ENCODE measurements at places on chromosomes 16 and 17.
A peak's percentile ranks its signal among the peaks of the same experiment; 100 is the strongest.

- no peak for DNase-seq
Observed at GRCh38 chr17:57675427-57676387, 69.4 kb downstream of the CCDC182 start.

GRCh38 chr17:77958716-77959125, 218 bp downstream of the TNRC6C start:
- no peak for DNase-seq

- no peak for DNase-seq
Observed at GRCh38 chr17:77325577-77326075, 184.9 kb downstream of the SEC14L1 start.

GRCh38 chr17:2064980-2065785, 10.3 kb downstream of the HIC1 start:
- peak; percentile 39 for DNase-seq

DNA sequence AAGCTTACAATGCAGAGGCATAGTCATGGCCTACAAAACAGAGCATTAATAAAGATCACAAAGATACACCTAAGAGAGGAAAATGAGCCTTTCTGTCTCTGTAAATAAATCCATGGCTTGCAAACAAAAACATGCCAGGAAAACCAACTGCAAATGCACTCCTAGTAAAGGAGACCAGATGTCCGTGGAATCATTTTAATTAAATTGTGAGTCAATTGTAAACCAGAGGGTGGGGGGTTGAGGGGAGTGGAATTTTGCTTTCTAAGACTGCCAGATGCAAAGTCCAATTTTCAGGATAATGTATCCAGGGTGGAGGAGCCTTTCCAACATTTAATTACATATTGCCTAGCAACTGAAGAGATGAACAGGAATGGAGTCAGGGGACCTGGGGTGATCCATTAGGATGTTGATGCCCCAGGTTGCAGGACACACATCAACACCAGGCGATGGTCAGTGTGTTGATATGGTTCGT, 390.3 kb upstream of the CCL2 start:
- no peak for DNase-seq

DNA sequence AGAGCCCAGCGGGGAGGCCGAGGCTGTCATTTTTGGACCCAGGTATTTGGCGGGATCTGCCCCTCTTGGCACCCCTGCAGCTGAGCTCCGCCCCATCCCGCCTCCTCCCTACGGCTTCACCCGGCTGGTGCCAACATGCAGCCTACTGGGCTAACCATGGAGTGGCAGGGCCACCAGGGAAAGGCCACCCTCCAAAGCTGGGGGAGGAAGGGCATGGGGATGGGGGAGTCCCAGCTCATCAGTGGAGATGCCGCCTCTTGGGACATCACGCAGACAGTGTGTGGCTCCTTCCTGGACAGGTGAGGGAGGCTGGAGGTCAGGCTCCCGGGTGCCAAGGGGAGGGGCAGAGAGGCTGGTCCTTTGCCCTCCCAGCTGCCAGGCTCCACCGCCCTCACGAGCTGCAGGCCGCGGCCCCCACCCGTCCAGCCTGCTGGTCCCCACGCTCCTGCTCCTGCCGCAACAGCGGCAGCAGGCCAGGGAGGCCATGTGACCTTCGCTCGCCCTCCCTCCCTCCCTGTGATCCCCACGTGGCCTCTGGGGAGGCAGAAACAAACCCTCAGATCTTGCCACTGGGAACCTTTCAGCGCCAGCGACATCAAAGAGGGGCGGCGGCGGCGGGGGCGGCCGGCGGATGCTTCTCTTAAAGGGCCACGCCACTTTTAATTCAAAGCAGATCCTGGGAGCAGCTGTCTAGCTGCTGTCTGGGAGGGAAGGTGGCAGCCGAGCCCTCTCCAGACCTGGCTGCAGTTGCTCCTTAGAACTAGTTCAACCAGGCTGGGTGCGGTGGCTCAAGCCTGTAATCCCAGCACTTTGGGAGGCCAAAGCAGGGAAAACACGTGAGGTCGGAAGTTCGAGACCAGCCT, 6.8 kb upstream of the NOTUM start:
- DNase-seq: peak; percentile 86

DNA sequence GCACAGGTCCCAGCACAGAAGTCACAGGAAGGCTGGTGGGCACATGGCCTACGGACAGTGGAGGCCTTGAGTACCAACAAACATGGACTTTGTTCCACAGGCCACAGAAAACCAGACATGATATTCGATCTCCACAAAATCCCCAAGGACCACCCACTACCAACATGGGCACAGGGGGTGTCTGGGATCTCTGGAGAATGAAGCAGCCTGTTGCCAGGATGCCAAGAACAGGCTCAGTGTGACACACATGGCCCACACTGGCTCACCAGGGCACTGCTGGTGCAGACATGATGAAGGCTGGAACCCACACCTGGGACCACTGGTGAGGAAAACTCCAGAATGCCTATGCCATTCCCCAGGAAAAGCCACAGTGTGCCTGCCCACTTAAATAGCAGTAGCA, 120.2 kb downstream of the C16orf78 start:
- no peak for DNase-seq

- DNase-seq: no peak
Observed at GRCh38 chr17:77377710-77378235, 237.0 kb downstream of the SEC14L1 start.

DNA sequence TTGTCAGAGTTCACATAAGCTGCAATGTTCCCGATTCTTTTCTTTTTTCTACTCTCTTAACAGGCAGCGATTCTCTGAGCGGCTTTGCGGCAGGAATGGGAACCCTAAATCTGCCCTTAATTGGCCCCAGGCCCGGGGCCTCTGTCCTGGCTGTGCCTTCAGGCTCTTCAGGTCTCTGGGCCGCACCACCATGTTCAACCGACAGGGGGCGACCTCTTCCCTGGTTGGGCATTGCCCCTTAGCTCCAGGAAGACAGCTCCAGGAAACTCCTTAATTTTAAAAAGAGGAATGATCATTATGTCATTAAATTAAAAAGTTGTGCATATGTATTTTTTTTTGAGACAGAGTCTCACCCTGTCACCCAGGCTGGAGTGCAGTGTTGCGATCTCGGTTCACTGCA, 20.3 kb downstream of the CACNG5 start:
- DNase-seq: no peak

GRCh38 chr17:223723-224471, 42.4 kb upstream of the DOC2B start:
- no peak for DNase-seq

DNA sequence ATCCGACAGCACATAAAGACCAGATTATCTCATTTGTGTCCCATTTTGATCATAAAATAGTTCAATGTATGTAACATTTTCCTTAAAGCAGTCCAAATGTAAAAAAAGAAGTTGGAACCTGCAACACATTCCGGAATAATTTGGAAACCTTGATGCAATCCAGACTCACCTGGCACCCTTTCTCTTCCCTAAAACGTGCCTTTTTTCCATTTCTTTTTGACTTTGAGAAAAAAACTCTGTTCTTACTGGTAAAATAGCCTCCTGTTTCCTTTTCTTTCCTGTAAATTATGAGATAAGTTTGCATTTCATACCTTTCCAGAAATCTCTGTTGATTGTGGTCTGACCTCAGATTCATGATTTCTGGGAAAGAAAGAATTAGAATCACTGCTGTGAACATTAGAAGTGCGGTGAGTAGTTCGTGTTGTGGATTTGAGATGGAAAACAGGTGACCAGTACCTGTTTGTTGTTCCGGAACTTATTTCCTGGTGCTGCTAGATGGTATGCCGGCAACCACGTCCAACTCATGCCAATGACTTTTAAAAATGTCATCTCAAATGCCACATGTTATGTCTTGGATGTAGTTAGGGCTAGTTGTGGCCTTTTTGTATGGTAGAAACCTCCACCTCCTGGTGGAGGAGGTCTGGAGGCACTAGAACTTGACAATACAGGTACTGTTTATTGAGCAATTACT, 108.1 kb downstream of the SOCS1 start:
- no peak for DNase-seq

- no peak for DNase-seq
Observed at GRCh38 chr16:66380421-66380820, 13.9 kb downstream of the CDH5 start.

DNA sequence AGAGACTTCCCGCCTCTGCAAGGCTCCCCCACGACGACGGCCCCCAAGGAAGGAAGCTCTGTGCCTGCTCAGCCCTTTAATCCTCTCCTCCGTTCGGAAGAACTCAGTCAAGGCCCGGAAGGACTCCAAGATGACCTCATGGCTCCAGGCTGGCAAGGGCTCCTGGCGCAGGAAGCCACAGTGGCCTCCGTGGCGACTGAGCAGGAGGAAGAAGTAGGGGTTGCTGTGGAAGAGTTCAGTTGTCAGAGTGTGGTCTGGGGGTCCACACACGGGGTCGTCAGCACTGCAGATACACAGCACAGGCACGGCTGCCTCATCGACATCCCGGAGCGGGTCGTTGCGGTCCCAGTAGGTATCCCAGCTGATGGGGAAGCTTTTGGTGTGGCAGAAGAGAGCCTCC, 4.2 kb downstream of the ABHD15 start:
- no peak for DNase-seq

- DNase-seq: no peak
Observed at GRCh38 chr16:19136549-19137196, 22.9 kb downstream of the ITPRIPL2 start.

DNA sequence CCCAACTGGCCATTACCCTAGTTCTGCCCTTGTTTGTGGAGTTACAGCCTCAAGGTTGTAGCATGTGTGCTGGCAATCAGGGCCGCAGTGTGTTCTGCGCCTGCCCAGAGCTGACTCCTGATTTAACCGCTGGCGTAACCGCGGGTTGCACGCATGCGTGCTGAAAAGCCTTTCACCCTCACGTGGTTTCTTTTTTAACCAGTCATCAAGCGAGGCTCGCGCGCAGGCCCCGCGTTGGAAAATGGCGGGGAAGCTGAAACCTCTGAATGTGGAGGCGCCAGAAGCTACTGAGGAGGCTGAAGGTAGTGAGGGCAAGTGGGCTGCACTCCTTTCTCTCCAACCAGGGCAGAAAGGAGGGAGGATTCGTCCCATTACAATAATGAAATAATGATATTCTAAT, at the start of gene SYCE1L:
Gene SYCE1L, plus strand, starts transcription at position 198 of the 400 bp plus-strand sequence. Its CDS starts 44 bp downstream, at position 242.
- DNase-seq: no peak

DNA sequence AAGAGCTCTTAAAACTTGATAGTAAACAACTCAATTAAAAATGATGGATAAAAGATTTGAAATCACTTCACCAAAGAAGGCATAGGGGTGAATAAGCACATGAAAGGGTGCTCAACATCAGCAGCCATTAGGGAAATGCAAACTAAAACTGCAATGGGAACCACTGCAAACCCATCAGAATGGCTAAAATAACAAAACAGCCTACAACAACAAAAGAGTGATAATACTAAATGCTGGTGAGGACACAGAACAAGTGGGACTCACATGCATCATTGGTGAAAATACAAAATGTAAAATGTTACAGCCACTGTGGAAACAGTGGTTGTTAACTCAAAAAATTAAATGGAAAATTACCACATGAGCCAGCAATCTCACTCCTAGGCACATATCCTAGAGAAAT, 121.5 kb downstream of the CDK5R1 start:
- DNase-seq: no peak

GRCh38 chr17:31008374-31009041, 37.7 kb downstream of the RNF135 start:
- DNase-seq: peak; percentile 36

GRCh38 chr17:26782153-26782552, 511.8 kb upstream of the WSB1 start:
- DNase-seq: no peak

GRCh38 chr16:21565861-21566669, 33.3 kb upstream of the METTL9 start:
- no peak for DNase-seq

- DNase-seq: no peak
Observed at GRCh38 chr16:12833926-12834325, 30.2 kb upstream of the CPPED1 start.

DNA sequence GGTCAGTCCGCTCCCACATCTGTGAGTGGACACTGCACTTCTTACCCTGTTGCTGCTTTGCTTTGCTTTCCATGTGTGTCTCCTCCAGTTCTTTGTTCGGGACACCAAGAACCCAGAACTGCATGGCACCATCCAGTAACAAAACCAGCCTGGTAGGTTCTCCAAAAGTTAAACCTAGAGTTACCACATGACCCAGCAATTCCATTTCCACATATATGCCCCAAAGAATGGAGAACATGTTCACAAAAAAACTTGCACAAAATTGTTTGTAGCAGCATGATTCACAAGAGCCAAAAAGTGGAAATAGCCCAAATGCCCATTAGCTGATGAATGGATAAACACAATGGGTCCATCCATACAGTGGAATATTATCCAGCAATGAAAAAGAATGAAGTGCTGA, 10.3 kb upstream of the CCL22 start:
- no peak for DNase-seq

- DNase-seq: no peak
Observed at GRCh38 chr17:63549289-63549945, 860 bp upstream of the DCAF7 start.

DNA sequence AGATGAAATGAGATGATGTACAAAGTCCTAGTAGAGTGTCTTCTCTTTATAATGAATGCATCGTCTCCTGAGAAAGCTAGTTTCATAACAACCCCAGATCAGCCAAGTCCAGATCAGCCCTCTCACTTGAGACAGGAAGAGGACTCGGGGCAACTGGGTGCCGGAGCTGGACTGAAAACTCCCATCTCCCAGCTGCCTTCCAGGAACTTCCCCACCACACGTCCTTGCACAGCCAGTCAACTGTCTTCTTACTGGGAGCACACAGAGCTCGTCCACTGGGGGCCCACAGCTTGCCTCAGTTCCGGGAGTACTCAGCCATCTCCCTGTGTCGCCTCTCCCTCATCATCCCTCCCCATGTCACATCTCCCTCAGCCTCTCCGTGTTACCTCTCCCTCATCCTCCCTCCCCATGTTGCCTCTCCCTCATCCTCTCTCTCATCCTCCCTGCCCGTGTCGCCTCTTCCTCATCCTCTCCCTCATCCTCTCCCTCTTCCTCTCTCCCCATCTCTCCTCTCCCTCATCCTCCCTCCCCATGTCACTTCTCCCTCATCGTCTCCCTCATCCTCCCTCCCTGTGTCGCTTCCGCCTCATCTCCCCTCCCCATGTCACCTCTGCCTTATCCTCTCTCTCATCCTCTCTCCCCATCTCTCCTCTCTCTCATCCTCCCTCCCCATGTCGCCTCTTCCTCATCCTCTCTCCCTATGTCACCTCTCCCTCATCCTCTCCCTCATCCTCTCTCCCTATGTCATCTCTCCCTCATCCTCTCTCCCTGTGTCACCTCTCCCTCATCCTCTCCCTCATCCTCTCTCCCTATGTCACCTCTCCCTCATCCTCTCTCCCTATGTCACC, 22.4 kb upstream of the KCNH6 start:
- DNase-seq: no peak

DNA sequence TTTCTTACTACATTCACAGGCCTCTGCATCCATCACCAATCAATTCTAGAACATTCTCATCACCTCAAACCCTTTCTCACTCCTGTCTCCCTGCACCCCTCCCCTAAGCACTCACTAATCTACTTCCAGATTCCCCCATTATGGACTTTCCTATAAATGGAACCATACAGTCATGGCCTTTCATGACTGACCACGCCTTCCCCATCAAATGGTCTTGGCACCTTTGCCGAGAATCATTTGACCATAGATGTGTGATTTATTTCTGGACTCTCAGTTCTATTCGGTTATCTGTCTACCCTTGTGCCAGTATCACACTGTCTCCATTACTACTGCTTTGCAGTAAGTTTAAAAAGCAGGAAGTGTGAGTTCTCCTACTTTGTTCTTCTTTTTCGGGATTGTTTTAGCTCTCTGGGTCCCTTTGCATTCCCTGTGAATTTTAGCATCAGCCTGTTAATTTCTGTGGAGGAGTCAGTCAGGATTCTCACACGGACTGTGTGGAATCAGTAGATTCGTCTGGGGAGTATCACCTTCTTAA, 27.5 kb downstream of the GTF3C1 start:
- no peak for DNase-seq
